SHP77 treated with DMSO at 0.1 percent for 48 hours (cell line): ENCODE measurements at places on chromosomes 1 and 21.

GRCh38 chr1:237834461-237834860 is 56.3 kb downstream of the ZP4 start:
- DNase-seq = no peak

DNA sequence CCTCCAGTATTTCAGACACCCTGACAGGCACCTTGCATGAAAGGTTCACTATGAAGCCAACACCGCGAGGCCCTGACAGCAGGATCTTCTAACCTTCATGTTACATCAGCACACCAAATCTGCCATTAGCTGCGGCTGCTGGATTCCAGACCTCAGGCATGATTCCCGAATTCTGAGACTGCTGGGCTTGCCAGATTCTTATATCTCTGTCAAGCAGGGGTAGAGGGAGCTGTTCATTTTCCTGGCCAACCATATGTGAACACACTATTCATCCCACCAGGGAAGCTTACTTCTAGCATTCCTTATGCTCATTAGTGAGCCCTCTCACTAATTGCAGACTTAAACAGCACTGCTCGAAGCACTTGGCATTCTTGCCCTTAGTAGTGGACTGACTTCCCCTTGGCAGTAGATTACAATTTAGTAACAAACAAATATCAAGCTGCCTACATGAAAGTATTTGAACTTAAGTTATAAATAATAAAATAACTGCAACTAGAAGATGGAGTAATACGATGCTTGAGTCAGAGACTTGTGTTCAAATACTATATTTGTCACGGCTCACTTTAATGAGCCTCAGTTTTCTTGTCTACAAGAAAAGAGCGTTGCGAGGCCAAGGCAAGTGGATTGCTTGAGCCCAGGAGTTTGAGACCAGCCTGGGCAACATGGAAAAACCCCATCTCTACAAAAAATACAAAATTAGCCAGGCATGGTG is 43.3 kb downstream of the NID1 start:
- DNase-seq = no peak

DNA sequence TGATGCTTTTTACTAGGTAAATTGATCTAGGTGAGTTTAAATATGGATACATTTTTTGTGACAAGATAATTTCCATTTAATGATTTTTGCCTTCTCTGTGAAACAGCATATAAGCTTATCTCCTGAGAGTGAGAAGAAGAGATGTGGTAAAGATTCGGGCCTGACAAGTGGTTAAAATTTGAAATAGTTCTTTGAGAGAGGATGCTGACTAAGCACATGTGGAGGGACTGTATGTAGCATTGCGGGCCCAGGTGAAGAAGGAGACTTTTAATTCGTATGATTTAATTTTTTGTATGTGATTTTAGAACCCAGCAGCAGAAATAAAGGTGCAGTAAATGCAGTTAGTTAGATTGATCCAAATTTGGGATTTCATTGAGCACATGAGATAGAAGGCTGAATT is 51.9 kb downstream of the RPRD2 start:
- no peak for DNase-seq

DNA sequence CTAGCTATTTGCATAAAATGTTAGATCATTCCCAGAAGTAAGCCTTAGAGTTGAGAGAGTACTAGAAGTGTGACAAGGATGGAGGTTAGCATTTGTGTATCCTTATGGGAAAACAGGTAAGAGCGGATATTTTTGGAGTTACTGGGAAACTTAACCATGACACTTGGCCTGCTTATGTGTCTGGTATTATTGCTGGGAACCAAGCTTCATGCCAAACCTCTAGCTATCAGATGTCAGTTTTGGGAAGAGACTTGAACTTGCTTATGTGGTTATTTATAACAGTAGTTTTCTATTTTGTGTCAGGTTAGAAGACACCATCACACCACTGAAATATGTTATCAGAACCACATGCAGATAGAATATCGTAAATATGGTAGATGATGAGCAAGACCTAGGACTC is 230.3 kb upstream of the SGIP1 start:
- no peak for DNase-seq

GRCh38 chr1:19632211-19632610 is 11.9 kb upstream of the NBL1 start:
- DNase-seq = no peak

- no peak for DNase-seq
Observed at GRCh38 chr21:31505975-31506374, 153.5 kb upstream of the SOD1 start.

DNA sequence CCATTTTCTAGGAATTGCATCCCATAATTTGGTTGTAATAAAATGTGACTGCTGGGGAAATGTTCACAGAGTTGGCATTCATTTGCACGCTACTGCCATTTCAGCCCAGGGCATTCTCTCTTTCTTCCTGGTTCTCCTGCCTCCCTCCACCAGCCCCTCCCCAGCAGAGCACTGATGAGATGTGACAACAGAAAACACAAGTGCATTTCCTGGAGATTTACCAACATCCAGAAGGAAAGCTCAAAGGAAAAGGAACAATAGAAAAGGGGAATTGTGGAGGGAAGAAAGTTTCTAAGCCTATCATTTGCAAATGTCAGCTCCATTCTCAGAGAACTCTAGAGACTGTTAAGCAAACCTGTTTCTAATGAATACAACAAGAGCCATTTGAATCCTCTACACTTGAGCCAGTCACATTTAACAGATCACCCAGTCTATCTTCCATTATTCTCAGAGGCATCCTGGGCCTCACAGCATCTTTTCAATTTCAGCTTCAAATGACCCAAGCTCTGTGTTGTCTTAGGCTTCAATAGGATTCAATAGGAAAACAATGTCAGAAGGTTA is 395.6 kb upstream of the PBX1 start:
- no peak for DNase-seq

DNA sequence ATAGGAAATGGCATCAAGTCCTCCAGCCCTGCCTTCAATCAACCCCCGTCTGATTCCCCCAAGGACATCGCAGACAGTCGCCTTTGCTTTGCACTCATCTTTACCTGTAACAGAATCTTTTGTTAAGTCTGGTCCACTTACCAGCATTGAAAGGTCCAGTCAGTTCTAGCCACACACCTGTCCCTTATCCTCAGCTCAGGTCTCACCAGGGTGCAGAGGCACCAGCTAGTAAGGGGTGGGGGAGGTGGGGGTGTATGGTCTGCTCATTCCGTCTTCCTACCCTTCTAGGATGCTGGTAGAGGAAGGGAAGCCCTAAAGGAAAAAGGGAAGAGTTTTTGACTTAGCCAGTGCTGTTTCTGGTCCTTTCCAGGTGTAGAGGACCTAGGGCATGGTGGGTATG is 427.7 kb downstream of the MATN1 start:
- DNase-seq = no peak

- no peak for DNase-seq
Observed at GRCh38 chr1:55589671-55590297, 374.6 kb upstream of the USP24 start.

- no peak for DNase-seq
Observed at GRCh38 chr1:40699787-40700186, 8.3 kb downstream of the NFYC start.

DNA sequence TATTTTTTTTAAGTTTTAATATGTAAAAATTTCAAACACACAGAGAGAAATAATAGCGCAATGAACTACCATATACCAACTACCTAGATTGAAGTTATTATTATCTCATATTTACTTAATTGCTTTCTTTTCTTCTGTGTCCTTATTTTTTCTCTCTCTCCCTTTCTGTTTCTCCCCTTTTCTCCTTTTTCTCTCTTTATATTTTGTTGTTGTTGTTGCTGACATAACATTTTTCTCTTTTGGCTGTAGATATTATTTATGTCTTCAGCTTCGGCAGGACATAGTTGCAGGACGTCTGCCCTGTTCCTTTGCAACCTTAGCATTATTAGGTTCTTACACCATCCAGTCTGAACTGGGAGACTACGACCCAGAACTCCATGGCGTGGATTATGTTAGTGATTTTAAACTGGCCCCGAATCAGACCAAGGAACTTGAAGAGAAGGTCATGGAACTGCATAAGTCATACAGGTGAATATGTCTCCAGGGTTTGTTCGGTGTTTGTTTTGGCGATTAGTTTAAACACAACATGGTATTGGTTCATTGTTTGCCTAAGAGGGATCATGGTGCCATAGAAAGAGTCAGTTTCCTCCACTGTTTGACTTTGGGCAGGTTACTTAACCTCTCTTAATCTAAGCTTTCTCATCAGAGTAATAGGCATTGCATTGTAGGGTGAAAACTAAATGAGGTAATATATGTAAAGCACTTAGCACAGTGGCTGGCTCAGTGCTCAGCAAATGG is 103.8 kb downstream of the EPB41 start:
- DNase-seq = no peak

GRCh38 chr1:101150670-101151069 is 86.1 kb upstream of the S1PR1 start:
- no peak for DNase-seq

GRCh38 chr1:150066838-150067183 is 765 bp upstream of the VPS45 start:
- no peak for DNase-seq

GRCh38 chr1:147223740-147224615 is 1.2 kb downstream of the FMO5 start:
- no peak for DNase-seq

DNA sequence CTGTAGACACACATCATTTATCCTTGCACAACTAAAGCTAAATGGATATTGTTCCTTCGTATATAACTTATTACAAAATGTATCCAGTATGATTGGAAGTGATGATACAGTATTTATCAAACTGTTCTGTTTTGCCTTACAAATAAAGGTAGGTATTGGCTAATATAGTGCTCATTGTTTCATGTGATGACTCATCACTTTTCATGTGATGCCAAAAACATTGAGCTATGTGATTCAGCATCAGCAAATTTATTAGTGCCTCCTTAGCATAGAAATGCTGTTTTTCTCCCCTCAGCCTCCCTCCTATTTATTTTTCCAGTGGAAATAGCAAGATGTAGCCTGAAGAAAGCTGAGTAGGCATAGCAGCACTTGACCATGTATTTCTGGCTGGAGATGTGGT is 228.6 kb upstream of the LYPLAL1 start:
- no peak for DNase-seq

DNA sequence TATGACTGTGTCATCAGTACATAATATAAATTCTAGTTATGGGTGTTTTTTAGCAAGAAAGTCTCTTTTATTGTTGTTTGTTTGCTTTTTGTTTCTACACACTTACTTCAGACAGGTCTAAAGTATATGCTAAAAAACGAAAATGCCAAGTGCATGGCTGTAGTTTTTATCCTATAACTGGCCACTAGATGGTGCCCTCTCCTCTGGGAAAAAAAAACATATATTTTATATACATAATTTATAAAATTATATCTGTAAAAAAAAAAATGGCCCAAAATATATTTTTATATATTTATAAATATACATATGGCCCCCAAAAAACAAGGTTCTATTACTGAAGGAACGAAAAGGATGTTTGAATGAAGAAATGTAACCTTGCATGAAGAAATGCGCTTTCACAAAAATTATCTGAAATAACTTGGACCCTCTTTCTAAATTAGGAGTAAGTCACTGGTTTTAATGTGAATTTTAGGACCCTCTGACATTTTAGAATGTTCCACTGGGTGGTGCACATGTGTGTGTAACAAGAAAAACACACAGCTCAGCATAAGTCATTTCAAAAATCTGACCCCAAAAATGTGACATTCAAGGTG is 93.5 kb downstream of the TTLL7 start:
- no peak for DNase-seq

DNA sequence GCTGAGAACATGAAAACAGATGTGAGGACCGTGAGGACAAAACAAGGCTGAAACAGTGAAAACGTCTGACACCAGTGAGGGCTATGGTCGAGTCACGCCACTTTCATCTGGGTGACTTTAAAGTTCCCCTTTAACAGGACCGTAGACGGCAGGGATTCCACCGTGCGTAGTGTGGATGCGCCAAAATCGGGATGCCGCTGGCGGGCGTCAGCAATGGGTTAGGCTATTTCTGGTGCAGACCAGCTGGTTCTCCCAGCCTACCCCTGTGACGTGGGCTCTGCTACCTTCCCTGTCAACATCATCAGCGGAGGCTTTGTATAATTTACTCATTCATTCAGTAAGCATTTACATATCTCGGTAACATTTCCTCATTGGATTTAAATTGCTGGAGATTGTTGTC is 246.6 kb upstream of the AJAP1 start:
- no peak for DNase-seq

DNA sequence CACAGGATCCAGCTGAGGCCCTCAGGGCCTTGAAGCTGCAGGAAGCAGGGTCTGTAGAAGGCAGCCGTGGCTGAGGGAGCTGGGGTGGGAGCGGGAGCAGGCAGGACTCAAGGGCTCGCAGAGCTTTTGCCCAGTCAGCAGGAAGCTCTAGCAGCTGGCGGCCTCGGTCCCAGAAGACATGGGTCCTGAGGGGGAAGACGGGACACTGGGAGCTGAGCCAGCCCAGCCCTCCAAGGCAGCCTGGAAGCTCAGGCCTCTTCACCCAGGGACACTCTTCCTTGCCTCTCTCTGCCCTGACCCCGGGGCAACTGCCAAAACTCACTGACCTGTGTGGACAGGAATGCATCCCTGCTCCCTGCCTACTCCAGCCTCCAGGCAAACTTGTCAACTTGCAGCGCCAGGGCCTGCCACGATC is 8.9 kb downstream of the ADGRB2 start:
- DNase-seq = no peak

- DNase-seq = no peak
Observed at GRCh38 chr1:200626853-200627534, 6.4 kb upstream of the KIF14 start.

- DNase-seq = no peak
Observed at GRCh38 chr1:36125129-36125991, at the start of gene COL8A2. TSS of gene COL8A2 (minus strand) at chr1:36125222. CDS start at chr1:36100242, 24,980 bp downstream.

- DNase-seq = no peak
Observed at GRCh38 chr1:114710360-114710759, 6.2 kb downstream of the NRAS start.

- DNase-seq = no peak
Observed at GRCh38 chr1:214686497-214686896, 83.5 kb downstream of the CENPF start.

GRCh38 chr21:16085421-16085820 is 355.6 kb downstream of the USP25 start:
- DNase-seq = no peak

DNA sequence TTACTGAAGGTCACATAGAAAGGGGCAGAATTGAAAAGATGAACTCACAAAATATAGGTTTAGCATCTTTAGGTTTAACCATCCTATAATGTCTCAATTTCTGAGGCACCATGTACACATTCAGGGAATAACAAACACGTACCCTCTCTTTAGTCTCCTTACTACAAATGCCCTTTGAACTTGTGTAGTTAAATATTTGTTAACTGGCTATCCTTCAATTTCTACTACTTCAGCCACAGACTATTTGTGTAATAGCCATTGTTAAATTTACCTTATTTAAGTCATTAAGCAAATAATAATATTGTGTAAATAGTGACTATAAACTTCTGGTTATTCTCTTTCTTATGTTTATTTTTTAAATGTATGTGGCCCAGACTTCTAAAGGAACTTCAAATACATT is 600.5 kb downstream of the KCNT2 start:
- DNase-seq = no peak

DNA sequence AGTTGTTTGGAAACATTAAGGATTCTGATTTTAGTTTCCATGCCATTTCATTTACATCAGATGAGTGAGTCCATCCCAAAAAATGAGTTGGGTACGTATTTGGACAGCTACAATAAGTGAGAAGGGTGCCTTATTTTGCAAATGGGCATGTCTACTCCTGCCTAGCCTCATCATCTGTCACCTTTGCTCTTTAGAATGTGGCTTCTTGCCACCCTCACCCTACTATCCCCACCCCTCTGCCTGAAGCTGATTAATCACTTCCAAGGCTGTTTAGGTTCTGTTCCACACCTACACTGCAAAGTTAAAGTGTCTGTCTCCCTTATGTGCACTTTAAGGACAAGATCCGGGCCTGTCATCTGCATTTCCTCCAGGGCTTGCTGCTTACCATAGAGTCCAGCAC is 61.2 kb downstream of the ST6GALNAC5 start:
- DNase-seq = no peak
